ENCODE measurements at places on chromosomes 2 and 18.

- no peak for DNase-seq
Measured at GRCh38 chr2:72630767-72631166, 195.1 kb downstream of the EXOC6B start.

GRCh38 chr2:85504778-85505261, 34.1 kb upstream of the MAT2A start:
- no peak for DNase-seq

- DNase-seq, result no peak
Measured at GRCh38 chr18:35362531-35362930, 14.6 kb downstream of the ZNF396 start.

- DNase-seq, result no peak
Measured at GRCh38 chr2:171128461-171128860, 32.2 kb downstream of the TLK1 start.

All from H9 (cell line).